ENCODE measurements at places on chromosomes 16 and 17. TPM values are rescaled to one million over a fixed set of nuclear protein-coding genes. Genes with fewer than 3 reads are reported as not detected.

DOC2B gene
- total RNA-seq = 7.5 TPM

SMYD4 gene
- 14.7 TPM for total RNA-seq

INO80E gene
- 68.5 TPM for total RNA-seq

FGF11 gene
- total RNA-seq = 0.52 TPM

CHMP6 gene
- 36.3 TPM for total RNA-seq

NEUROD2 gene
- total RNA-seq = not detected

IL21R gene
- 6.3 TPM for total RNA-seq

PLEKHM1 gene
- 82.2 TPM for total RNA-seq

SYNGR3 gene
- 0.46 TPM for total RNA-seq

SEZ6 gene
- total RNA-seq = 0.54 TPM

Measured in lung (tissue), 17 donors.